ENCODE measurements at places on chromosomes 7 and 10.

DNA sequence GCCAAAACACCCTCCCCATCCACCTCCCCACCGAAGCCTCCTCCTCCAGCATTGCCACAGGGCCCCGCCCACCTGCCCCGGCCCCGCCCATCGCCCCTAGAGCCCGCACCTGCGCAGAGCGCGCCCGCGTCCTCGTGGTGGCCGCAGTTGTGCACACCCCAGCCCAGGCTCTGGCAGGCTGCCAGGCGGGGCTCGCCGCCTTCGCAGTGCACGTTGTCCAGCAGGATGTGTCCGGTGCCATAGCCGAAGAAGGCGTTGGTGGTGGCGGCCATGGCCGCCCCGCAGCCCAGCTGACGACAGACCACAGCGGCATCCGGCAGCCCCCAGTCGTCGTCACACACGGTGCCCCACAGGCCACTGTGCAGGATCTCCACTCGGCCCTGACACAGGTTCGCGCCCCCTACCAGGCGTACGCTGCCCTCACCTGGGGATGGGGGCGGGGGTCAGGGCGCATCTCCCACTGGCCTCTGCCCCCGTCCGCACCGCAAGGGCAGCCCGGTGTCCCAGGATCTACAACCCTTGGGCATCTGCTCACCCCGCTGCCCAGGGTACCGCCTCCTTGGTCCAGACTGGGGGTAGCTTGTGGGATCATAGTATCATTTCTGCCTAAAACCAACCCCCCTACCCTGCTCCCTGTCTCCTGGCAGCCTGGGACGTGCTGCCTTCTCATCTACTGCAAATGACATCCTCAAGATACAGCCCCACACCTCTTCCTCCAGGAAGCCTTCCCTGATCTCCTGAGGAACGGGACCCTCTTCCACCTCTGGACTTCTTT lies 11.9 kb downstream of the SSC4D start:
- peak; percentile 92 for DNase-seq

GRCh38 chr7:18829858-18830285 lies 287.6 kb downstream of the TWIST1 start:
- no peak for DNase-seq

DNA sequence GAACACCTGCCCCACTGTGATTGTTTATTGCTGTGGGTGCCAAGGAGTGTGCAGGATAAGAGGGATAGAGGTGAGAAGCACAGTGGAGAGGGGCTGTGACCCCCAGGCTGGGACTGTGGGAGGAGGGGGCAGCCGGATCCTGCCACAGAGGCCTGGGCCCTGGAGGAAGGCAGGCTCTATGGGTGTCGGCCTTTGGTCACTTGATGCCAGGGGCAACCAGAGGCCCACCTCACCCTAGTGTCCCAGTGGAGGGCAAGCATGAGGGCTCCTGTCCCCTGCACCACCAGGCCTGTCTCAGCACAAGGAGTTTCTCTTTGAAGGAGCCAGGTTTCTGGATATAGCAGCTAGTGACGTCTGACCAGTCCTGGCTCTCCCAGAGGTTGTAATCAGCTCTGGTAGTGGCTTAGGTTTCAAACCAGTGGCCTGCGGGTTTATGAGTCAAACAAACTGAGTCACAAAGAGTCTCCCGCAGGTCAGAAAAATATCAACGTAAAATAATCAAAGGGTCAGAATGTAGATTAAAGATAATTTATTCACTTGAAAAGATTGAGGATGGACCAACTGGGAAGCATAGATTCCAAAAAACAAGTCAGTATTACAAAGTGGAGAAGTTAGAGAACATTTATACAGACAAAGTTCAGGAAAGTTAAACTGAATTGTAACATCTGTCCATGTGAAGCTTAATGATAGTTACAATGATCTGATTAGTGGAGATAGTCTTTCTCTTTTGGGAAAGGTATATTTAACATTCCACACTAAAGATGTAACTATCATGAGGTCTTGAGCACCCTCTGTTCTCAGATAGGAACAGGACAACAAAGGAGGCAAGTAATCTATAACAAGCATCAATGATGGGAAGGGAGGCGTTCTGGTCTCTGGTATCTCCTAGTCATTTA lies 37.2 kb upstream of the ZNF488 start:
- DNase-seq: no peak

GRCh38 chr7:100682228-100682741 lies 8.7 kb downstream of the GNB2 start:
- DNase-seq: no peak

GRCh38 chr10:120828763-120829319 lies 22.3 kb upstream of the WDR11 start:
- DNase-seq: no peak

GRCh38 chr10:14595526-14596182 lies 179.0 kb downstream of the FAM107B start:
- DNase-seq: no peak

- DNase-seq: no peak
Measured at GRCh38 chr7:135966341-135967043, 10.7 kb downstream of the MTPN start.

GRCh38 chr7:116393654-116394053 lies 105.9 kb upstream of the CAV2 start:
- no peak for DNase-seq

GRCh38 chr10:6070660-6071059 lies 8.5 kb upstream of the IL2RA start:
- DNase-seq: peak; percentile 35

- DNase-seq: no peak
Measured at GRCh38 chr7:29854257-29854938, 48.1 kb downstream of the WIPF3 start.

GRCh38 chr10:62581351-62581750 lies 207.2 kb downstream of the ZNF365 start:
- DNase-seq: no peak

GRCh38 chr10:26486990-26487850 lies 49.1 kb downstream of the APBB1IP start:
- DNase-seq: peak; percentile 43

DNA sequence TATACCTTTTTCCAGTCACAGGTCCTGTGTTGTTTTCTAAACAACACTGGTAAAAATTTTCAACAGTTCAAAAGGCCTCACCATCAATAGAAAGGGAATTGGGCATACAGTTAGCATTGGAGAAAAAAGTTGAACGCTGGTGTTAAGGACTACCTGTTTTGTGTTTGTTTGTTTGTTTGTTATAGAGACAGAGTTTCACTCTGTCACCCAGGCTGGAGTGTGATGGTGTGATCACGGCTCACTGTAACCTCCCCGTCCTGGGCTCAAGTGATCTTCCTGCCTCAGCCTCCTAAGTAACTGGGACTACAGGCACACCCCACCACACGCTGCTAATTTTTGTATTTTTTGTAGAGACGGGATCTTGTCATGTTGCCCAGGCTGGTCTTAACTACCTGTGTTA lies 306.1 kb downstream of the PRPF18 start:
- no peak for DNase-seq

- peak; percentile 69 for DNase-seq
Measured at GRCh38 chr10:133275684-133276092, 980 bp downstream of the ADAM8 start.

DNA sequence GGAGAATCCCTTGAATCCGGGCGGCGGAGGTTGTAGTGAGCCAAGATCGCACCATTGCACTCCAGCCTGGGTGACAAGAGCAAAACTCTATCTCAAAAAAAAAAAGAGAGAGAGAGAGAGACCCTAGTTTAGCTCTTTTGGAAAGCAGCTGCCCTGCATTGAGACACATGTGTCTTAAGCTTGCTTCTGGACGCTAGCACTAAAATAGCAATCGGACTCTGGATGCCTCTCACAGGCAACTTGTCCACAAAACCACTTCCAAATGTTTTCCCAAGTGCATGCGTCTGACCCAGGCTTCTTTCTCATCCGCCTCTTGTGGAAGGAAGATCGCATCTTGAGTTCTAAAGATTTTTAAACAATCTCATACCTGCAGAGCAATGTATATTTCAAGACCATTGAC lies 182.7 kb downstream of the CUX1 start:
- DNase-seq: no peak

- DNase-seq: no peak
Measured at GRCh38 chr7:142153400-142153799, 41.9 kb downstream of the MGAM2 start.

DNA sequence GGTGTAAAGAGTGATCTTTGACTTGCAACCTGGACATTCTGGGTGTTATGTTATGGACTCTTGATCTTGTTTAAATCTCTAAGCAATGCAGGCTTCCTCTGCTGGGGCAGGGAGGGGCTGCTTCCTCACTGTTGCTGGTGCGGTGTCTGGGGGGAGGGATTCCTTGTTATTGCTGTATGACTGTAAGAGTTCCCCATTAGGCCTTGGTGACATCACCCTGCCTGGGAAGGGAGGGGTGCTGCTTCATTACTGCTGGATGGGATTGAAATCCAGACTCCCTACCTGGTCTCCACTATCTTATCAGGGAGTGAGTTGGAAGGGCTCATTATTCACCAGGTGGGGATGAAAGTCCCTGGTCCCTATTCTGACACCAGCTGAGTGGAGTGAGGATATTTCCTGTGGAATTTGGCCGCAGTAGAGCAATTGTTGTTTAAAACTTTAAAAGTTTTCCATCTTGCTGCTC lies 8.8 kb downstream of the OGDH start:
- DNase-seq: no peak

- DNase-seq: no peak
Measured at GRCh38 chr10:69972981-69973397, 79.7 kb upstream of the MACROH2A2 start.

GRCh38 chr7:69256634-69257081 lies 341.6 kb upstream of the AUTS2 start:
- DNase-seq: no peak

- no peak for DNase-seq
Measured at GRCh38 chr7:109259151-109259550, 689.5 kb downstream of the DNAJB9 start.

DNA sequence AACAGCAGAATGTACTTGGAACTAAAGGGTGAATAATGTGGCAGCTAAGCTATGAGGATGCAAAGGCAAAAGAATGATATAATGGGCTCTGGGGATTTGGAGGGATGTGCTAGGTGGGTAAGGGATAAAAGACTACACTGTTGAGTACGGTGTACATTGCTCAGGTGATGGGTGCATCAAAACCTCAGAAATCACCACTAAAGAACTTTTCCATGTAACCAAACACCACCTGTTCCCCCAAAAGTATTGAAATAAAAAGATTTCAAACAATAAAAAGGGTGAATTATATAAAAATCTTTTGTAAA lies 1.6 kb upstream of the CHCHD2 start:
- DNase-seq: no peak

DNA sequence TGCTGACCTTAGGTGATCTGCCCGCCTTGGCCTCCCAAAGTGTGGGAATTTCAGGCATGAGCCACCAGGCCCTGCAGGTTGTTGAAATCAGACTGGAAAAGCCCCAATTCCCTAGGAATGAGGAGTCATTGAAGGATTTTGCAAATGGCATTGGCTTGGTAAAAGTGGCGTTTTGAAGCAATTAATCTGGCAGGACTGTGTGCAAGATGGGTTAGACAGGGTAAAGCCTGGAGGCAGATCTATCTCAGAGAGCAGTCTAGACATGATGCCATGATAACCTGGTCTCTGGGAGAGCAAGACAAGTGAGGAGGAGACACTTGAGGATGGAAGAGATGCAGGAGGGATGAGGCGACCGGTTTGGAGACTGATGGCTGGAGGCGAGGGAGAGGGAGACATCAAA lies 45.7 kb upstream of the UBE2H start:
- no peak for DNase-seq

DNA sequence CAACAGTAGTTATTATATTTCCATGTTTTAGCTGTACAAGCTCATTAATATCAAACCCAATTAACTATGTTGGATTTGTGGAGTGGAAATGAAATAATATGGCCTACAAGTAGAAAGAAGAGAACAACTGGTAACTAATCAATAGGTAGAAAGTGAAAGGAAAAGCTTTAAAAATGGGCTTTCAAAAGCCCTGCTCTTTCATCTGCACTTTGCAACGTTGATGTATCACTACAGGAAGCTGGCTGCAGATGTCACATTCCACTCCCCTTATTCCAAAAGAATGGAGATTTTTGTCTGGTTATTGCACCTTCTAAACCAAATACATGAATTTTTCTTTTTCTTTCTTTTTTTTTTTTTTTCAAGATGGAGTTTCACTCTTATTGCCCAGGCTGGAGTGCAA lies 11.7 kb upstream of the MKI67 start:
- no peak for DNase-seq

- DNase-seq: no peak
Measured at GRCh38 chr10:111077785-111078504, 1.1 kb downstream of the ADRA2A start.

- DNase-seq: peak; percentile 56
Measured at GRCh38 chr10:5976512-5977470, 552 bp downstream of the IL15RA start.

DNA sequence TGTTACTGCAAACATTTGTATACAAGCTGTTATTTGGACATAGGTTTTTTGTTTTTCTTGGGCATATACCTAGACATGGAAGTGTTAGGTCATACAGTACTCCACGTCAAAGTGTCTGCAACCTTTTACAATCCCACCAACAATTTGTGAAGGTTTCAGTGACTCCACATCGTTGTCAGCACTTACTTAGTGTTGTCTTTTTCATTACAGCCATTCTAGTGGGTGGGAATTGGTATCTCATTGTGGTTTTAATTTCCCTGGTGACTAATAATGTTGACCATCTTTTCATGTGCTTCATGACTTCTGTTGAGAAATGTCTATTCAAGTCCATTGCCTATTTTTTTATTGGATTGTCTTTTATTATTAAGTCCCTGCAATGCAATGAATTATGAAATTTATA lies 95.0 kb downstream of the UBE3C start:
- no peak for DNase-seq

GRCh38 chr10:21347043-21347784 lies 178.3 kb downstream of the SKIDA1 start:
- no peak for DNase-seq

DNA sequence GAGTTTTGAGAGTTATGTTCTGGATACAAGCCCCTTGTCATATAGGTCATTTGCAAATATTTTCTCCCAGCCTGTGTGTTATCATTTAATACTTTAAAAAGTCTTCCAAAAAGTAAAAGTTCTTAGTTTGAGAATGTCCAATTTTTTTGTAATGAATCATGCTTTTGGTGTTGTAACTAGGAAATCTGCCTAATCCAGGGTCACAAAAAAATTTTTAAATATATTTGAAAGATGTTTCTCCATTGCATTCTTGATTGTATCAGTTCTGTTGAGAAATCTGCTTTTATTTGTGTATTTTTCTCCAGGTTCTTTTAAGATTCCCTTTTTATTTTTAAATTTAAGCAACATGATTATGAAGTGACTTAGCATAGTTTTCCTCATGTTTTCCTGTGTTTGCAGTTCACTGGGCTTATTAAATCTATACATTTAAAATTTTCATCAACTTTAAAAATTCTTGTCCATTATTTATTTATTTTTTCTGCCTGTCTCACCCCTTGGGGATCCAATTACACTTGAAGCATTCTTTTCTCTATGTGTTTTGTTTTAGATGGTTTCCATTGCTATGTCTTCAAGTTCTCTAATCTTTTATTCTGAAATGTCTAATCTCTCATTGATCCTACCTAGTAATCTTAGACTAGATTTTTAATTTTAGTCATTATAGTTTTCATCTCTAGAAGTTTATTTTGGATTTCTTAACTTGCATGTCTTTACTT lies 47.0 kb downstream of the CCDC71L start:
- DNase-seq: no peak
